ENCODE measurements at places on chromosomes 2 and 18.

DNA sequence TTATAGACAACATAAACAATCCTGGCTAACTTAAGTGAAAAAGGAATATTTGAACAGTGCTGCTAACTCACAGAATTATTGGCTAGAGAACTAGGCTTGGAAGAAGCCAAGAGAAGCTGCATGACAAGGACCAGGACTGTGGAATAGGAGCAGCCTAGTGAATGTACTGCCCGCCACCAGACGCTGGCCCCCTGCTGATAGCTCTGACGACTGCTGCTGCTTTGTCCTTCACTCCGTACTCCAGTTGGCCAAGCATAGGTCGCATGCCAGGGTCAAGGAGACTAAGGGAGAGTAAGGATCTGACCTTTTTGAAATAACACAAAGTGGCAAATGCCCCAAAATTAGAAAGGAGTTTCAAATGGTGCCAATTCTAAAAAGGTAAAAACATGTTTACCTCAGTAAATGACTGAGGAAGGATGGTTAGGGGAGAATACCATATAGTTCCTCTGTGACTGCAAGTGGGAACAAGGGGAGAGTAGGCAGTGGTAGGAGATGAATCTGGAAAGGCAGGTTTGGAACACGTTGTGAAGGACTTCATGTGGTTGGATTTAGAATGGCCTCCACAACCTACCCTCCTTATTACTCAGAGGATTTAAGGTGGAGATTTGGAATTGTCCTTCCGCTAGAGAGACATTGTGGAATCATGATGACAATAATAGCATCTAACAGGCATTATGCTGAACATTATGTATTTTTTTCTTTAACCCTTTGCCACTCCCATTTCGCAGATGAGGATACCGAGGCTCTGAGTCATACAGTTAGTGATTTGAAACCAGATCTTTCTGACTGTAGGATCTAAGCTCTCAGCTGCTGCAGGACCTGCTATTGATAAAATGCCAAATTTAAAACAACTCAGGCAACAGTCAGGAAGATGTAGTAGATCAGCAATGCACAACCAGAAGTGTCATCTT lies 19.5 kb downstream of the STRADB start:
- no peak for DNase-seq

DNA sequence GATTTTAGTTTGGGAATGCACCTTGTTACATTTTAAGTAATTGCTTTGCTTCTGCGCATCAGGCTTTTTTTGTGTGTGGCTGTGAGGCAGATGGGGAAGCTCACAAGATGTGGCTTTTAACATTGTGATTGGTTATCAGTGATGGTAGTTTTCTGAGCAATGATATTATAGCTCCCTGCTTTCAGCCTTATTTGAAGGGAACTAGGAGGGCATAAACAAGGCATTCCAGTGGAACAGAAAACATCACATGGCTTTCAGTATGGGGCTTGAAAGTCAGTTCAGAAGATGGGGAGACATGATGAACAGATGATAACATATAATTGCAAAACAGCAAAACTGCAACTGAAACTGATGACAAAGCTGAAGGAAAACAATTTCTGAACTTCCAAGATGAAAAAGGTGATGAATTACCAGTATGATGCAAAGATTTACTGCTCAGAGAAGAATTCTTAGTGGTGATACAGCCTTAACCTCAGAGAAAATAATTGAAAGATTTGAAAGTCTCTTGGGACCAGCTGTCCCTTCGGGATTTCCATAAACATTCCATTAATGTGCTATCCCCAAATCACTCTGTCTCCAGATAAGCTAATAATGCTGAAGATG lies 439.7 kb downstream of the RND3 start:
- no peak for DNase-seq

DNA sequence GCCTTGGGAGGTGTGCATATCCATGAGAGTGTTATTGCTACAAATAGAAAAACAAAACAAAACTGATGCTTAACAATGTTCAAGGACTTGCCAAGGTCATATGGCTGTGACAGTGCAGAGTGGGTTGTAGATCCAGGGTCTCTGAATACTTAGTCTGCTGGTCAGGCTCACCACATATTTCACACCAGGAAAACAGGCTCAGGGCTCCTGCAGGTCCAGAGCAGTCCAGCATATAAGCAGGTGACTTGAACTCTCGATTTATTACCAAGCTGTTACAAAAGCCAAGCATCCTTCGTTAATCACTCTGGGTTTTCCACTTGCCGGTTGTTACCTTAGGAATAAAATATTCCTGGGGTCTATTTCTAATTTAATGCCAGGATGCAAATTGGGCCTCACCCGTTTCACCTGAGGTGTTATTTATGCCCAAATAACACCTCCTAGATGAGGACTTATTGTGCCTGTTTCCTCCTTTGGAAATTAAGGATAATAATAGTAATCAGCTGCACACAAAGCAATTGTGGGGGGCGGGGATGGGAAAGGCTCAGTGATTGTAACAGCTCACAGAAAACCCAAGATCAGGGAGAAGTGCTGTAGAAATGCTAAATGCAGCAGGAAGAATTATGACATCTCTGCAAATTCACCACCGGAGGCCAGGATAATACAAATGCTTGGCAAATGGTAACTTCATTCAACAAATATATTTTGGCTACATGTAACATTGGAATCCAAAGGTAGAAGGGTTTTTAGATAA lies 72.9 kb downstream of the TMEM182 start:
- no peak for DNase-seq

- no peak for DNase-seq
Measured at GRCh38 chr18:41126541-41127235, 828.3 kb upstream of the PIK3C3 start.

DNA sequence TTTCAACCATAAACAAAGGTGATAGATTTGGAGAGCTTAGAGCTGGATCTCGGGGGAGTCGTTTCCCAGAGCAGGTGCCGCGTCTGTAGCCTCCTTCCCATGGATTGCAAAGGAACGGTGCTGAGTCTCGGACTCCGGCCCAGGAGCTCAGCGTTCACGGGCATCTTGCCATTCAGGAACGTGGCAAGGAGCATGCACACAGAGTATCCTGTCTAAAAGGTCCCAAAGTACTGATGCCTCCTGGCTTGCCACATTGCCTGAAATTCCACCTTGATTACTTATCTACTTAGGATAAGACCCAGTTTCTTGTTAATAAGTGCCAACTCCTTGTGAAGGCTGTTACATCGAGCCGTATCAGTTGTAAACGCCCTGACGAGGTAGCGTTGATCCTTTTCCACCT lies 197.8 kb upstream of the MYT1L start:
- no peak for DNase-seq

- DNase-seq: no peak
Measured at GRCh38 chr18:24801001-24801400, 340.6 kb downstream of the HRH4 start.

DNA sequence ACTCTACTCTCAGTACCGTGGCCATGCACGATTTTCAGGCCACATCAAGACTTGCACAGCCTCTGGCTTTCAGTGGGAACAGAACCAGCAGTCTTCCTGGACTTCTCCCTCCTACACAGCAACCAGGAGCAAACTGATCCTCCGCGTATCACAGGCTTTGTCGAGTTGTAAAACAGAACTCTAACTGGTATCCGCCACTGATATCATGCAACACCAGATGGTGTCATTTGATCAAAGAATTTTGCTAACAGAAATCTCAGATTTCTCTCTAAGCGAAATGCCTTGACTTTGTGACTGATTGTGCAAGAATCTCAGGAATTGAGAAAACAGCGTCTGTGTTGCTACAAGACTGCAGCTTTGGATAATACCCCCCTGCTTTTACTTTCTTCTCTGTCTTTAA lies 85.7 kb downstream of the COPS8 start:
- no peak for DNase-seq

DNA sequence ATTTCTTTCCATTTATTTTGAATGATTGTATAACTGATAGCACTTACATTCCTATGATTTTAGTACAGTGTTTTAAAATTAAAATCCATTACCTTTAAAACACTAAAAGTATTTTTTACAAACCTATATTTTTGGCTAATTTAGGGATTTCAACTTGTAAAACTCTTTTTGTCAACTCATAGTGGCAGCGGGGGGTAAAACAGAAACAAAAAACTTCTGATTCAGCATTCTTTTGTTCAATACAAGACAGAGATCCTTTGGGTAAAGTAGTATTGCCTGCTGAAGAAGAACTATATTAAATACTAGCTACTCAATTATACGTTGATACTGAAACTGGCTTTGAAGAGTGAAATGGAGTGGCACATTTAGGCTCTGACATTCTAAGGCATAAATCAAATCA lies 437.4 kb upstream of the CDH19 start:
- no peak for DNase-seq

- DNase-seq: no peak
Measured at GRCh38 chr2:68466778-68467076, 367 bp downstream of the FBXO48 start.

- no peak for DNase-seq
Measured at GRCh38 chr2:36338124-36338826, 17.3 kb upstream of the CRIM1 start.

GRCh38 chr2:105893011-105893995 lies 148.6 kb downstream of the NCK2 start:
- no peak for DNase-seq

DNA sequence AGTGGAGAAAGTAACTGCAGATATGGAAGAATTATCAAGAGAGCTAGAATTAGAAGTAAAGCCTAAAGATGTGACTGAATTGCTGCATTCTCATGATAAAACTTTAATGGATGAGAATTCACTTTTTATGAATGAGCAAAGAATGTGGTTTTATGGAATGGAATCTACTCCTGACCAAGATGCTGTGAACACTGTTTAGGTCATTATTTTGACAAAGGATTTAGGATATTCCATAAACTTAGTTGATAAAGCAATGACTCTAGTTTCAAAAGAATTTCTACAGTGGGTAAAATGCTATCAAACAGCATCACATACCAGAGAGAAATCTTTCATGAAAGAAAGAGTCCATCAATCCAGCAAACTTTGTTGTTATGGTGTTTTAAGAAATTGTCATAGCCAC lies 1317.7 kb upstream of the ACVR2A start:
- DNase-seq: no peak

GRCh38 chr2:65554765-65555591 lies 122.6 kb upstream of the SPRED2 start:
- DNase-seq: peak; percentile 62

- no peak for DNase-seq
Measured at GRCh38 chr2:55054106-55054875, 4.0 kb upstream of the RTN4 start.

GRCh38 chr2:222835143-222835822 lies 25.6 kb upstream of the ACSL3 start:
- no peak for DNase-seq

DNA sequence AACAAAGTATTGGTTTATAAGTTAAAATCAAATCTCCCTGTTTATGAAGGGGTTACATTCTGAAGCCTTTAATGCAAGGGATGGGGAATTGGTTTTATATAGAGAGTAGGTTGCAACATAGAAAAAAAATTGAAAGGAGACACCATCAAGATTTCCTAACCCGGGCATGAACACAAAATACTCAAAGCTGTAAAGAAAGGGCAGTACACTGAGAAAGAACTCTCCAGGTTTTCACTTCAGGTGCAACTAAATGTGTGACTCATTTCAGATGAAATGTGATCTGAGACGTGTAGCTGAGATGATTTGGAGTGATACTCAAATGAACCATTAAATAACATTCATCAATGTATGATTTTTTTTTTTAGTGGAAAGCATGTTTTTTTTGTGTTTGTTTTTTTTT lies 43.6 kb downstream of the SANBR start:
- DNase-seq: no peak

DNA sequence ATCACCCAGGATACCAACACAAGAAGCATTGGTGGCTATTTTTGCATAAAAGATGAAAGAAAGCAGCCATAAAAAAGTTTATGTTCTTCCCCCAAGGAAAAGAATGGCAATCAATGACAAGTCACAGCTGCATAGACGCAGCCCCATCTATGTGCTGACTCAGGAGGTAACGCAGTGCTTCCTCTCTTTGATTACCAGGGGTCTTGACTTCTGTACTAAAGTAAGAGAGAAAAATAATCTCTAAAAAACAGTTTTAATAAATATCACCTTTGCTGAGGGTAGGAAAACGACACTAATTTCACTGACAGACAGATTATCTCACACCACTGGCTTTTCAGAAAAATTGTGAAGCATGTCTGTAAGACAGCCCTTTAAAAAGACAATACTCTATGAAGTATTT lies 33.9 kb upstream of the EVA1A start:
- no peak for DNase-seq

GRCh38 chr2:133249362-133249761 lies 318.9 kb downstream of the NCKAP5 start:
- no peak for DNase-seq

GRCh38 chr2:143219266-143219665 lies 90.0 kb downstream of the ARHGAP15 start:
- no peak for DNase-seq

DNA sequence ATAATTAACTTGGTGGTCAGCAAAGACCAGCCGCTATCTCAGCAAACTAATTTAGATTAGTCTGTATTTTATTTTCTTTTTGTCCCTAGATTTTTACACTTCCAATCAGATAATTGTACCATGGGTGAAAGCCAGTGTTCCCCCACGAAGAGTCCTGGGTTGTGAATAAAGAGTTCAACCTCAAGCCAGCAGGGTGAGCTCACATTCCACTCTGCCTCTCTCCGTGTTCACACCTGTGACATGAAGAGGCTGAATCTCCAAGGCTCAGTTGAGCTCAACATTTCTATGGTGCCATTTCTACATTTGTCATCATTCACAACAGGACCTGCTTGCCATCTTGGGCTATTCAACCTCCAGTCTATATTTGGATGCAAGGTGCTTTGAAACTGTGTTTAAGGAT lies 771.5 kb downstream of the GALR1 start:
- DNase-seq: no peak

DNA sequence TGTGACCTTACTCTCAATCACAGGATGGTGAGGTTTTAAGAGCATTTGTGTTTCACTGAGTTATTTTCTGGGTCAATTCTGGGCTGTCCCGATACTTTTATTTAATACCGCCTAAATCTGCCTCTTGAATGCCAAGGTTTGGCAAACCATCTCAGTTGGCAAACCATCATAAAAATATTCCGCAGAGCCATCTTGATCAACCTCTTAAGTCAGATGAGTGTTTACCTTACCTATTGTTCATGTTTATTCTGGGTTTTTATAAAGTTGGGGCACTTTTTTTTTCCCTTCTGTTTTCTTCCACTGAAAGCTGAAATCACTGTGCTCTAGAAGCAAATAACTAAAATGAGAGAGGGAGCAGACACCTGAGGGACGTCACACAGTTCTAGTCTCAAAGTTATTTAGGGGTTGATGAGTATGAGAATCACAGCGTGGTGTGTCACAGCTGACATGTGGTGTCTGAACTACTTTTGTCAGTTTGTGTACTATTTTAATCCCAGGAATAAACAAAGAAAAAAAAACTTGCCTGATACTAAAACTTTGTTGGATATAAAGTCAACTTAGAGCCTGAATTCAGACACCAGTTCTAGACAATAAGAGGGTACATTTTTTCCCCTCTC lies 48.6 kb downstream of the ETAA1 start:
- no peak for DNase-seq

DNA sequence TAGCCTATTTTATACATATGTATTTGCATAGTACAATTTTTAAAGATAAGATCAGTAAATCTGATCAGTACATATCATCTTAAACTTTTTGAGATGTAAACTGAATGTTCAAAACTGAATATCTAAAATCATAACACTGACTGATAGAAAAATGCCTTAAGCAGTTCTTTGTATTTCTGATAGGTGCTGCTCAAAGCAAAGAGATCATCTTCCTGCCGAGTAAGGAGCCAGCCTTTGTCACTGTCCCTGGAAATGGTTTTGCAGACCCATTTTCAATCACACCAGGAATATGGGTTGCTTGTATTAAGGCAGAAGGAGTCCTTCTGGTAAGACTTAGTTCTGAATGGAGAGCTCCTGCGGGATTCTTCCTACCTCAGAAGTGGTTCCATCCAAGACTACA lies 135.0 kb downstream of the LAMA3 start:
- no peak for DNase-seq

All from stimulated activated effector memory CD8-positive, alpha-beta T cell treated with anti-CD3 and anti-CD28 coated beads, Interleukin-12 subunit alpha, Interleukin-12 subunit beta, amount 100 ng/mL, for 72 hours (primary cell).